ENCODE measurements at places on chromosomes 7 and 10. TPM values are rescaled to one million over a fixed set of nuclear protein-coding genes. Genes with fewer than 3 reads are reported as not detected.

GRCh38 chr10:119211176-119211575, 3.8 kb downstream of the GRK5 start:
- H3K27me3 ChIP-seq, result no peaks in the 10 kb centered on the region
- peak overlapping the region; percentile 68 for H3K4me3 ChIP-seq
- peaks cover 2% of the 10 kb centered on the region for H3K36me3 ChIP-seq
- no peak for DNase-seq

- H3K4me3 ChIP-seq, result no peak overlapping the region
- H3K27me3 ChIP-seq, result peaks cover 1% of the 10 kb centered on the region
- no peak for DNase-seq
- no peaks in the 10 kb centered on the region for H3K4me1 ChIP-seq
Observed at GRCh38 chr10:1499359-1499957, 237.9 kb downstream of the ADARB2 start.

DNA sequence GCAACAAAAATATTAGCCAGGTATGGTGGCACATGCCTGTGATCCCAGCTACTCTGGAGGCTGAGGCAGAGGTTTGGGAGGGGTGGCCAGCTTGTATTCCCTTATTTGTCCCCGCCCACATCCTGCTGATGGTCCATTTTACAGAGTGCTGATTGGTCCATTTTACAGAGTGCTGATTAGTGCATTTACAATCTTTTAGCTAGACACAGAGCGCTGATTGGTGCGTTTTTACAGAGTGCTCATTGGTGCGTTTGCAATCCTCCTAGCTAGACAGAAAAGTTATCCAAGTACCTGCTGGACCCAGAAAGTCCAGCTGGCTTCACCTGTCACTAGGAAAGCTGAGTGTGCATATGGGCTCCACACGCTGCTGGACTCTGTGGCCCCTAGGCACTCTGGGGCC, 40.0 kb upstream of the RASGEF1A start:
- no peak overlapping the region for H3K27ac ChIP-seq
- H3K36me3 ChIP-seq, result no peaks in the 10 kb centered on the region
- no peaks in the 10 kb centered on the region for H3K27me3 ChIP-seq
- DNase-seq, result no peak
- no peak overlapping the region for H3K4me3 ChIP-seq

DNA sequence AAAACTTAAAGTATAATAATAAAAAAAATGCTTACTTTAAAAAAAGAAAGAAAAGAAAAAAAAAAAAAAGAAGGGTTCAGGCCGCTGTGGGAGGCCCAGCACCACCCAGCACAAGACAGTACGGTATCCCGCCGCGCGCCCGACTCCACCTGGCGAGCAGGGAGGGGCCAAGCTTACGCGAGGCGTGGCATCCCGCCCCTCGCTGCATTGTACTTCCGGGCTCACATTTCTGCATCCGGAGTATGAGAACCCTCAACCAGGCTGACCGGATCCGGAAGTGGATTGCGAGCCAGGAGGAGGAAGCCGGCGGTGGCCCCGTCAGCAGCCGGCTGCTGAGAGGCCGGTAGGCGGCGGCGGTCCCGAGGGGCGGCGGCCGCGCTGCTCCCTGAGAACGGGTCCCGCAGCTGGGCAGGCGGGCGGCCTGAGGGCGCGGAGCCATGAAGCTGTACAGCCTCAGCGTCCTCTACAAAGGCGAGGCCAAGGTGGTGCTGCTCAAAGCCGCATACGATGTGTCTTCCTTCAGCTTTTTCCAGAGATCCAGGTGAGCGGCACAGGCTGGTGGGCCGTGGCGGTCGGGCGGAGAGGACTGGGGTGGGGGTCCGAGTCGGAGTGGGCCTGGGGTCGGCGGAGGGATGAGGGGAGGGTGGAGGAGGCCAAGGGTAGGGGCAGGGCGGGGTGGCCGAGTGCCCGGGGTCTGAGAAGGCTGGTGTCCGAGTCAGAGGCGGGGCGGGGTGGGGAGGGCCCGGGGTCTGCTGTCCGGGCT, at the start of gene YKT6:
Gene YKT6, plus strand, starts transcription at position 280 of the 763 bp plus-strand sequence. Its CDS starts 158 bp downstream, at position 438.
- H3K36me3 ChIP-seq, result peaks cover 10% of the 10 kb centered on the region
- H3K27me3 ChIP-seq, result peaks cover 9% of the 10 kb centered on the region
- DNase-seq, result peak; percentile 97
- H3K4me1 ChIP-seq, result peaks cover 28% of the 10 kb centered on the region
- peak within 1 kb of the TSS; percentile 83 for H3K4me3 ChIP-seq
- H3K27ac ChIP-seq, result peak within 1 kb of the TSS; percentile 23

- DNase-seq, result no peak
- no peak overlapping the region for H3K27ac ChIP-seq
- no peak overlapping the region for H3K4me3 ChIP-seq
- no peaks in the 10 kb centered on the region for H3K4me1 ChIP-seq
- peaks cover 9% of the 10 kb centered on the region for H3K36me3 ChIP-seq
- H3K27me3 ChIP-seq, result no peaks in the 10 kb centered on the region
Observed at GRCh38 chr10:37754538-37755323, 102.7 kb downstream of the ZNF248 start.

- H3K4me1 ChIP-seq, result no peaks in the 10 kb centered on the region
- H3K27ac ChIP-seq, result no peak overlapping the region
- no peaks in the 10 kb centered on the region for H3K27me3 ChIP-seq
- no peak for DNase-seq
- no peaks in the 10 kb centered on the region for H3K36me3 ChIP-seq
Observed at GRCh38 chr10:116043304-116043703, 229.7 kb downstream of the GFRA1 start.

GRCh38 chr10:59700709-59701108, 8.9 kb downstream of the SLC16A9 start:
- peaks cover 17% of the 10 kb centered on the region for H3K27me3 ChIP-seq
- H3K27ac ChIP-seq, result no peak overlapping the region
- H3K36me3 ChIP-seq, result no peaks in the 10 kb centered on the region
- no peak for DNase-seq
- H3K4me1 ChIP-seq, result no peaks in the 10 kb centered on the region

DNA sequence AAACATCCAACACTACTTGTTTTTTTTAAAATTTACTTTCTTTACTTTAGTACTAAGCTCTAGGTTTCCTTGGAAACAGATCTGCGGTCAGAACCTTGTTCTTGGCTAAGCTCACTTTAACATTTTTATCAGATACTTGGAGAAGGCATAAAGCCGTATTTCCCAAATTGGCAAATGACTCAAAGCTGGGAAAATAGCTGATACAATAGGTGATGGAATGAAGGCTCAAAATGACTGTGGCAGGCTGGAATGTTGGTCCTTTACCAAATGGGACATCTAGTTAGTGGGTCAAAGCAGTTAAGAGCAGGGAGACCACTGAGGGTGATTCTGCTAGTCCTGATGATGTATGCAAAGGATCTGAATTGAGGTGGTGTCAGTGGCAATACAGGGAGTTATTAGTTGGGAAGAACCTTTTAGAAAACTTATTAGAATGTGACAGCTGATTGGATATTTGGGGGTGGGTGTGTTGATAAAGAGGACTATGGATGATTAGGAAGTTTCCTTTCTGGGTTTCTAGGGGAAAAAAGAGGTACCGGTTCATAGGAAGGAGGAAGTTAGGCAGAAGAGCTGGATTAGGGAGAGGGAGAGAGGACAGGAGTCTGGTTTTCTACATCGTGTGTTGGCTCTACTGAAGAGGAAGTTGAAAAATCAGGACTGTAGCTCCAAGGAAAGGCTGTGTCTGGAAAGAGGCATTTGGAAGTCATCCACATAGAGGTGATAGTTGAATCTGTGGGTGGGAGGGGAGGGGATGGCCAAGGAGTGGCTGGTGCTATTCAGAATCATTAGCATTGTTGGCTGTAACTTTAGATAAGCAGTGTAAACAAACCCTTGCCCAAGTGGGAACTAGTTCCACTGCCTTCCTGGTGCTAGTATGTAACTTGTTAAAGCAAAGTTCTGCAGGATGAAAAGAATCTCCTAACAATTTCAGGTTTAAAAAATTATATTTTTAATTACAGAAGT, 13.1 kb downstream of the PLCE1 start:
- H3K27me3 ChIP-seq, result peaks cover 12% of the 10 kb centered on the region
- no peak overlapping the region for H3K27ac ChIP-seq
- H3K4me3 ChIP-seq, result no peak overlapping the region
- no peaks in the 10 kb centered on the region for H3K4me1 ChIP-seq
- no peaks in the 10 kb centered on the region for H3K36me3 ChIP-seq

DNA sequence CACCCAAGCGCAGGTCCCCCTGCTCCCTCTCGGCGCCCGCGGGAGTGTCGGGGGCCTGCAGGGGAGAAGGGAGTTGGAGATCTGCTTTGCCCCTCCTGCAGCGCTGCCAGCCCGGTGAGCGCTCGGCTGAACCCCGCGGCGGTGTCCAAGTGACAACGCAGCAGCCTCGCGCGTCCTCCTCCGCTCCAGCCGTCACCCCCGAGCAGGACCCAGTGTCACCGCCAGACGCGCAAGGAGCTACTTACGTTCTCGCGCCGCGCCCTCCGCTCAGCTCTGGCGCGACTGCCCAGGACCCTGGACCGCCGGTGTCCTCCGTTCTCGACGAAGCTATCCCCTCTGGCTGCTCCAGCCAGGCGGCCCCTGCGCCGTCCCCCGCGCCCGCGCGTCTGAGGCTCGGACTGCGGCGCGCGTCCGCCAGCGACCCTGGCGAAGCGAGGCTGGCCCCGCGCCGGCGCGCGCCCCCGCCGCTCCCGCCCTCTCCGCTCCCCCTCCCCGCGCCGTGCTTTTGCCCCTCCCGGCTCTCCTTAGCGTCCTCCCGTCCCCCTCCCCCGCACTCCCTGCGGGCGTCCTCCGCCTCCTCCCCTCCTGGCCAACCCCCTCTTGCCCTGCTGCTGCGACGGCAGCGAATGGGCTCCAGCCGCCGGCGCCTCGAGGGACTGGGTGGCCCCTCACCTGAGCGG, at the start of gene NRCAM:
Gene NRCAM, minus strand, starts transcription at position 439 of the 680 bp plus-strand sequence. CDS start 216,372 bp downstream, outside the sequence.
- H3K27ac ChIP-seq, result no peak within 1 kb of the TSS
- H3K36me3 ChIP-seq, result no peaks in the 10 kb centered on the region
- H3K4me1 ChIP-seq, result peaks cover 6% of the 10 kb centered on the region
- H3K27me3 ChIP-seq, result peaks cover 53% of the 10 kb centered on the region
- DNase-seq, result peak; percentile 31

DNA sequence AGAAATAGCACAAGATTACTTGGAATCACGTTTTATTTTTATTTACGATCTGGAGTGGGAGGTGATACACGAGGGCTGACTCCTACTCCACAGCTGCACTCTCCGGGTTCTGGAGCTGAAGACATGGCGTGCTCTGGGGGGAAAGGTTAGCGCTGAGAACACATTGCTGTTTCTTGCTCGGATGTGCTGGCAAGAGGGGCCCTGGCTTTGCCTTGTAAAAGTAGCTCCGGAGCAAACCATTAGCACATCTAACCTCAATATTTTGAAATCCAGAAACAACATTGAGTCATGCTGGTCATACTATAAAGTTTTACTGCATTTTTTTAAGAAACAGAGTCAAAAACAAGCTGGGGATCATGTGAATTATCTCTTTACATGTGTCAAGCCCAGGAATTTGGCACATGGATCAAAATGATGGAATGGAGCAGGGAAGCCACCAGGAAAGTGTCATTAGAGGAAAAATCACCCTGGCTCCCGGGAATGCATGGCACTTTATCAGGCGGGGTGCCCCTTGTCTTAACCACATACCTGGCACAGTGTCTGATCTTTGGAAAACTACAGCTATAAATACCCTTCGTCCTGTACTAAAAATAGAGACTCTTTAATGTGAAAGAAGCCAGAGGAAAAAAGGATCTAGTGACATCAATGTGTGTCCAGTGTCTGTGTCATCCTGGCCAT, 31.6 kb upstream of the LYZL1 start:
- no peaks in the 10 kb centered on the region for H3K36me3 ChIP-seq
- H3K4me1 ChIP-seq, result no peaks in the 10 kb centered on the region
- H3K4me3 ChIP-seq, result no peak overlapping the region
- H3K27me3 ChIP-seq, result peaks cover 8% of the 10 kb centered on the region
- no peak overlapping the region for H3K27ac ChIP-seq
- no peak for DNase-seq

GRCh38 chr7:47669901-47670384, 88.0 kb upstream of the TNS3 start:
- H3K4me1 ChIP-seq, result no peaks in the 10 kb centered on the region
- no peaks in the 10 kb centered on the region for H3K36me3 ChIP-seq
- H3K4me3 ChIP-seq, result no peak overlapping the region
- no peak for DNase-seq

DNA sequence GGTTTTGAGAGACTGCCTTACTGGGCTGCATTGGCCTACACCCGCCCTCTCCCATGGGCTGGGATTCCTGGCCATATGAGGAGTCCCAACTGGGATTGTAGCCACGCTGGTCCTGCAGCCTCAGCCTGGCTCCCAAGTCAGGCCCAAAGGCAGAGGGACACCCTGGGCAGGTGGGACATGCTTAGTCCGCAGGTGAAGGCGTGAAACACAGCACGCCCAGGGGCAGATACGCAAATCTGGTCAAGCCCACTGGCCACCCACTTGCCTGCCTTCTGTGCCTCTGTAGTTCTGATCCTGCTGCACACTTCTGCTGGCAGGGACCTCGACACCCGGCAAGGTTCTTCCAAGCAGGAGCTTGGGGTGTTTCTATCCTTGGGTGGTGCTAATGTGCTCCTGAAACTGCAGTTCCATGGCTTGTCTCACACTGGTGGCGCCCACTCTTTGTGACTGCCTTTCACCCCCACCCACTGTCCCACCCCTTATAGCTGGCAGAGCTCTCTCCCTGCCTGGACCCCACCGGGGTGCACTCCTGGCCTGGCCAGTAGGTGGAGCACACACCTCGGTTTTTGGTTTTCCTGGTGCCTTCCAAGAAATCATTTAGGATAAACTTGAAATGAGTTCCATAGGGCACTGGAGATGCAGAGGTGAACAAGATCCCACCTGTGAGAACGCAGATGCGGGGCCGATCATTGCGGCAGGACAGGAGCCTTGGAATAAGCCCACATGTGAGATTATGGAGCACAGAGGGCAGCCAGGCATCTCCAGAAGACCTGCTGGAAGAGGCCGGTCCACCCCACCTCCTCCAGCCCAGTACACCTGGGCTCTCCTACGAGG, 47.9 kb downstream of the MKI67 start:
- H3K27ac ChIP-seq, result no peak overlapping the region
- peak; percentile 57 for DNase-seq
- peaks cover 43% of the 10 kb centered on the region for H3K36me3 ChIP-seq
- H3K27me3 ChIP-seq, result no peaks in the 10 kb centered on the region
- no peak overlapping the region for H3K4me3 ChIP-seq
- no peaks in the 10 kb centered on the region for H3K4me1 ChIP-seq

GRCh38 chr10:30034433-30035137, 24.8 kb downstream of the JCAD start:
- H3K27me3 ChIP-seq, result peaks cover 65% of the 10 kb centered on the region
- H3K4me3 ChIP-seq, result no peak overlapping the region
- peaks cover 7% of the 10 kb centered on the region for H3K4me1 ChIP-seq

- H3K27ac ChIP-seq, result no peak overlapping the region
- no peak for DNase-seq
- H3K4me3 ChIP-seq, result no peak overlapping the region
- H3K27me3 ChIP-seq, result peaks cover 16% of the 10 kb centered on the region
- no peaks in the 10 kb centered on the region for H3K36me3 ChIP-seq
Observed at GRCh38 chr7:99944497-99945070, 15.2 kb upstream of the GJC3 start.

- no peak for DNase-seq
- no peaks in the 10 kb centered on the region for H3K36me3 ChIP-seq
- no peaks in the 10 kb centered on the region for H3K4me1 ChIP-seq
- no peaks in the 10 kb centered on the region for H3K27me3 ChIP-seq
Observed at GRCh38 chr10:51117794-51118193, 43.5 kb downstream of the PRKG1 start.

- no peak overlapping the region for H3K27ac ChIP-seq
- DNase-seq, result no peak
- no peaks in the 10 kb centered on the region for H3K27me3 ChIP-seq
- H3K36me3 ChIP-seq, result peaks cover 15% of the 10 kb centered on the region
Observed at GRCh38 chr7:21923658-21924057, 22.0 kb downstream of the CDCA7L start.

The OR2A1 gene
- not detected for total RNA-seq

The CDNF gene
- total RNA-seq, result 1.6 TPM

The SRI gene
- 220 TPM for total RNA-seq

The METTL27 gene
- total RNA-seq, result 2.3 TPM
